Left ventricle myocardium inferior (tissue), 1 donor: ENCODE measurements at places on chromosomes 7 and 10.

GRCh38 chr10:109456566-109457301 is 466.6 kb downstream of the XPNPEP1 start:
- peaks cover 65% of the 10 kb centered on the region for H3K27me3 ChIP-seq
- H3K4me3 ChIP-seq, result peak overlapping the region; percentile 9
- H3K36me3 ChIP-seq, result no peaks in the 10 kb centered on the region

DNA sequence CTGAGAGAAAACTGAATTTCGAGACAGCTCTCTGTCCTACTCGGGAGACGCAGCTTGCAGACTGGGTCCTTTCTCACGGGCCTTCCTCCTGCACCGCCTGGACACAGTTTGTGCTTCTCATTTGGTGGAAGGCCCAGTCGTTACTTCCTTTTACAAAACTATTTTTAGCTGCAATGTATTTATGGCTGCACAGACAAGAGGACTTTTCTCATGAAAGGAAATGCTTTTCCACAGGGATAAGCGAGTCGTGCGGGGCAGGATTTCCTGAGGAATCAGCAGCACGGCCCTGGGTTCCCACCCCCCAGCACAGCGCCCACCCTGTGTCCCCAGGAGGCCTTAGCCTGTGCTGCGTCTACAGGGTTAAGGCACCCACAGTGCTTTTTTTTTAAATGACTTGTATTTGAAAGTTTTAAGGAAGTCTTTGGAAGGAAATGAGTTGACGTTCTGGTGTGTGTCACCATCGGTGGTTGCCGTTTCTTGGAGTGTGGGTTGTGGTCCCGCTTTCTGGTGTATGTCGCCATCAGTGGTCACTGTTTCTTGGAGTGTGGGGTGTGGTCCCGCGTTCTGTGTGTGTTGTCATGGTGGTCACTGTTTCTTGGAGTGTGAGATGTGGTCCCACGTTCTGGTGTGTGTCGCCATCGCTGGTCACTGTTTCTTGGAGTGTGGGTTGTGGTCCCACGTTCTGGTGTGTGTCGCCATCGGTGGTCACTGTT is 50.9 kb downstream of the INPP5A start:
- H3K4me3 ChIP-seq, result peak overlapping the region; percentile 38
- H3K27me3 ChIP-seq, result no peaks in the 10 kb centered on the region
- H3K36me3 ChIP-seq, result no peaks in the 10 kb centered on the region
- H3K4me1 ChIP-seq, result peaks cover 100% of the 10 kb centered on the region

GRCh38 chr7:1937252-1937605 is 267.2 kb downstream of the ELFN1 start:
- peaks cover 30% of the 10 kb centered on the region for H3K4me1 ChIP-seq
- no peak overlapping the region for H3K4me3 ChIP-seq
- no peaks in the 10 kb centered on the region for H3K27me3 ChIP-seq
- DNase-seq, result peak; percentile 7
- H3K27ac ChIP-seq, result no peak overlapping the region

DNA sequence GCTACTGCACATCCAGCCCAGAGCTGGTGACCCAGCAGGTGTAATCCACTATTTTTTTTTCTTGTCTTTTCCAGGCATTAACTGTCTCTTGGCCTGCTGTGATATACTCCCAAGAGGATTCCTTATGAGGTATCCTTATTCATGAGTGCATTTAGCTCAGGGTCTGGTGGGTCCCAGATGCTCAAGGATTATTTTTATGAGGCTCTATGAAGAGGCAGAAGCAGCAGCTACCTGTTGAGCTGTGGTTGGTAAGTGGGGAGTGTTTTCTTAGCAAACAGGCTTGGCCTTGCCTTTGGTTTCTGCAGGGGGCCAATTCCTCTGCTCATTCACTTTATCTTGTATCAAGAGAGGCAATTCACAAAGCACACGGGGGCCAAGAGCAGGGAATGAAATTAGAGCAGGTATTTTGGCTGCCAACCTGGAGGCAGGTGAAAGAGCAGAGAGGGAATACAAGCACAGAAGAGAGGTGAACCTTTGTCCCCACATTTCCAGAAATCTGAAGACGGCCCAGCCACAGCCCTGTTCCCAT is 221.6 kb downstream of the TMEM178B start:
- no peak for DNase-seq
- no peak overlapping the region for H3K27ac ChIP-seq
- H3K27me3 ChIP-seq, result no peaks in the 10 kb centered on the region
- H3K36me3 ChIP-seq, result no peaks in the 10 kb centered on the region
- peaks cover 31% of the 10 kb centered on the region for H3K4me1 ChIP-seq

GRCh38 chr7:148151778-148152177 is 438.8 kb upstream of the C7orf33 start:
- DNase-seq, result no peak
- H3K36me3 ChIP-seq, result no peaks in the 10 kb centered on the region
- H3K4me1 ChIP-seq, result peaks cover 18% of the 10 kb centered on the region
- H3K27ac ChIP-seq, result no peak overlapping the region
- H3K27me3 ChIP-seq, result no peaks in the 10 kb centered on the region
- no peak overlapping the region for H3K4me3 ChIP-seq

GRCh38 chr10:88858491-88858890 is 6.8 kb upstream of the ANKRD22 start:
- no peak overlapping the region for H3K4me3 ChIP-seq
- peaks cover 1% of the 10 kb centered on the region for H3K27me3 ChIP-seq
- no peaks in the 10 kb centered on the region for H3K36me3 ChIP-seq
